ENCODE measurements at places on chromosomes 2 and 18.

- peak; percentile 25 for DNase-seq
Observed at GRCh38 chr18:36812678-36813077, 16.1 kb downstream of the TPGS2 start.

- DNase-seq, result no peak
Observed at GRCh38 chr2:80269806-80270205, 34.7 kb downstream of the LRRTM1 start.

DNA sequence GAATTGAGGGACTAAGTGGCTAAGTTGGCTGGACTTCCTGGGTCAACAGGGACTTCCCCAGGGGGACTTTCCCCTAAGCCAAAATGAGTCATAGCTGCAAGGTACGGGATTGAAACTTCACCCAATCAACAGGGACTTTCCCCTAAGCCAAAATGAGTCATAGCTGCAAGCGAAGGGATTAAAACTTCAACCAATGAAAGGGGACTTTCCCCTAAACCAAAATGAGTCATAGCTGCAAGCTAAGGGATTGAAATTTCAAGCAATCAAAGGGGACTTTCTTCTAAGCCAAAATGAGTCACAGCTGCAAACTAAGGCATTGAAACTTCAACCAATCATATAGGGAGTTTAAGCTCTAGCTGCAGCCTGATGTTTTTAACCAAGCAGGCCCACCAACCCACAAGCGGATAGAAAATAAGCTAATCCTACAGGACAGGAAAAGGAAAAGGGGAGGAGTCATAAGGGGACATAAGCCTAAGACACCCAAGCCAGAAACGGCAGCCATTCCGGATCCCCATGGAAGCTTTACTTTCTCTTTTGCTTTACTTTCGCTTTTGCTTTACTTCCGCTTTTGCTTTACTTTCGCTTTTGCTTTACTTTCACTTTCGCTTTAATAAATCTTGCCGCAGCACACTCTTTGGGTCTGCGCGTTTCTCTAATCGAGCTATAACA lies 1375.4 kb upstream of the CELF4 start:
- DNase-seq, result peak; percentile 63

GRCh38 chr2:232190796-232191195 lies 187.8 kb upstream of the ALPP start:
- DNase-seq, result no peak
